ENCODE measurements at places on chromosomes 6 and 20. TPM values are rescaled to one million over a fixed set of nuclear protein-coding genes. Genes with fewer than 3 reads are reported as not detected.

SAMD10 gene
- 2.3 TPM for total RNA-seq

DNA sequence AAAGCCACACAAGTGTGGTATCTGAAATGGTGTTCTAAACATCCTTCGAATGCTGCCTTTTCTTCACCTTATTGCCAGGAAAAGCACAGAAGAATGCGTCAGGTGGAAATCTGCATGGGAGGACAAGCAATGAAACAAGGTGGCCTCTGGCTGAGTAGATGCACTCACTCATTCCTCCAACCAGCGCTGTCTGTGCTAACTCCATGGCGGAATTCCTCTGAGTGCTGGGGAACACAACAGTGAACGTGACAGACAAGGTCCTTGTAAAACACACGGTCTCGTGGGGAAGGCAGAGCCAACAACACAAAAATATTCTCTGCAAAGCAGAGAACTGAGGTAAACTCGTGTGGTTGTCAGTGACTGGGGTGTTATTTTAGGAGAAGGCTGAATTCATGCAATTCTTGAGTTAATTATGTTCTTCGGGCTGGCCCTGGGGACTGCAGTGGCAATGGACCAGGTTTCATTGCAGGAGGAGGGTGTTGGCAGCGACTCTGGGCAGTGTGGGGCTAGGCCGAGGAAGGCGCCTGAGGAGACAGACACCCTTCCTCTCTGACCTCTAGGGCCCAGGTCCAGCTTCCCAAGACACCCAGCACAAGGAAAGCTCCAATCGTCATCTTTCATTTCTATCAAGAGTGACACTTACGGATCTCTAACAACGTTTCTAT, 339.7 kb downstream of the PRKN start:
- H3K27me3 ChIP-seq = no peaks in the 10 kb centered on the region
- no peak overlapping the region for H3K27ac ChIP-seq
- no peaks in the 10 kb centered on the region for H3K36me3 ChIP-seq
- no peak overlapping the region for H3K4me3 ChIP-seq
- H3K4me1 ChIP-seq = no peaks in the 10 kb centered on the region
- DNase-seq = no peak

- DNase-seq = no peak
- no peaks in the 10 kb centered on the region for H3K27me3 ChIP-seq
- no peaks in the 10 kb centered on the region for H3K4me1 ChIP-seq
- H3K36me3 ChIP-seq = no peaks in the 10 kb centered on the region
- H3K4me3 ChIP-seq = no peak overlapping the region
Measured at GRCh38 chr20:60624066-60624465, 628.0 kb upstream of the CDH4 start.

MMUT gene
- total RNA-seq = 13.1 TPM

DNA sequence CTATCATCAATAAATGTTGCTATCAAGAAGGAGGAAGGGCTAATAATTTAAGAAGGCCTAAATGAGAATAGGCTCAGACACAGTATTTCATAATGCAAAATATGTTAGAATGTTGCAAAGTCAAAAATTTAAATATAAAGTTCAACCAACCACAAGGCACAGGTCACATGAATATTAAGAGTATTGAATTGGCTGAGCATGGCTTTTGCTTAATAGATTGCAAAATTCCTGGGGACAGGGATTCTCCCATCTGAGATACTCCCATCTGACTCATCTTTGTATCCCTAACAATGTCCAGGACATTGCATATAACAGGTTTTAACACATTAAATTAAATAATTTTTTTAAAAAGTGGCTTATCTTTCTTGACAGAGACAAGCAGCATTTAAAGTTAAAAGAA, 32.9 kb upstream of the UTRN start:
- no peak for DNase-seq
- no peaks in the 10 kb centered on the region for H3K27me3 ChIP-seq
- H3K36me3 ChIP-seq = no peaks in the 10 kb centered on the region
- no peak overlapping the region for H3K4me3 ChIP-seq
- no peaks in the 10 kb centered on the region for H3K4me1 ChIP-seq

TUBB gene
- 101 TPM for total RNA-seq

GRCh38 chr20:38951611-38952010, 10.5 kb upstream of the DHX35 start:
- H3K4me3 ChIP-seq = no peak overlapping the region
- no peaks in the 10 kb centered on the region for H3K36me3 ChIP-seq
- DNase-seq = no peak

GRCh38 chr6:105364243-105364642, 38.6 kb downstream of the PREP start:
- DNase-seq = no peak
- no peaks in the 10 kb centered on the region for H3K27me3 ChIP-seq
- H3K4me3 ChIP-seq = no peak overlapping the region
- H3K4me1 ChIP-seq = no peaks in the 10 kb centered on the region

CDH4 gene
- total RNA-seq = 0.38 TPM

DNA sequence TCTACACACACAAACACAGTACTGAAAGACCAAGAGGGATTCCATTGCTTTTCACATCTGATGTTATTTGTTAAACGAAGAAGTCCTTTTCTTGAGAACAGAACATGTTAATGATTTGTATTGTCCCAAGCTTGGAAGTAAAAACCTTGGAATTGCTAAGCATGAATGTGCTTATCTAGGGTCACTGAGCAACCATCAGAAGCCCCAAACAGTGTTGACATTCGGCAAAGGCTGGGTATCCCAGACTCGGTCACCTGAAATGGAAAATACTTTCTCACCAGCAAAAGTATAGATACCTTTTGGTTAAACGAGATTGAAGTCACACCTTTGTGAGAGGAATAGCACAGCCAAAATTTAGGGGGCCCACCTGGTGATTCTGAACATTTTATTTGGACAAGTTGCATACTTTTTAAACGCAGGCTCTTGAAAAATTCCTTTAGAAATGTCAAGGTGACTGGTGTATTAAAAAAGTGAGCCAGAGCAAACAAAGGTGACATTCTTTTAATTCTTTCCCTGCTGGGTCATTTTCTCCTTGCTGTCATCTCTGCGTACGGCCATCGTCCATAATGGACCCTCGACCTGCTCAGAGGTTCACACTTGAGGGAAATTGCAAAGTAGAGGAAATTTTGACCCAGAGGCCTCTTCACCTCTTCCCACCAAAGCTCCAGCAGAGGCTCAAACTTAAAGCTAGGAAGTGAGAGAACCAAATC, 95.8 kb upstream of the FOXA2 start:
- no peak overlapping the region for H3K27ac ChIP-seq
- no peaks in the 10 kb centered on the region for H3K36me3 ChIP-seq
- H3K4me1 ChIP-seq = no peaks in the 10 kb centered on the region
- no peak for DNase-seq

HDGFL1 gene
- not detected for total RNA-seq

LY6G5C gene
- total RNA-seq = 2.7 TPM

DNA sequence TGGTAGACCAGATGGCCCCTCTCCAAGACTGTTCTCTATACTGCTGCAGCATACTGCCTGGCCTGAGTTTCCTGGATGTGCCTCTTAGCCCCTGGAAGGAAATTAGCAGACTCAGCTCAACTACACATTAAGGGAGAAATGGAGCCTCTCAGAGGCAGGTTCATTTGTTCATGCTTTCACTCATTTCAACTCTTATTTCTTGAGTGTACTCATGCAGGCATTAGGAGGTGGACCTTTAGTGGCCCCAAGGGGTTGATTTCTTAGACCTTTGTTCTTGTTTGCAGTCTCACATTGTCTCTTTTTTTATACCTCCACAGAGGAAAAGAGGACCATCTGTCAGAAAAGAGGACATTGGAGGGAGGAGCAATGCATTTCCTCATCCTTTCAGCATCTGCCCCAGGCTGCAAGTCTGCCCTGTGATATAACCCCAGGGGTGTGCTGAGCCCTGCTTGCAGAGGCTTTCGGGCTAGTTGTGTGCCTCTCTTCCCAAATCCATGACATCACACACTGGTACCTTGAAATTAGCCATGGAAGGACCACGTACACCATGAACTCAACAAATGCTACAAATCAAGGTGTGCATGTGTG, 456.2 kb downstream of the CD83 start:
- no peak overlapping the region for H3K4me3 ChIP-seq
- H3K36me3 ChIP-seq = no peaks in the 10 kb centered on the region
- no peaks in the 10 kb centered on the region for H3K27me3 ChIP-seq
- no peaks in the 10 kb centered on the region for H3K4me1 ChIP-seq
- no peak for DNase-seq

DNA sequence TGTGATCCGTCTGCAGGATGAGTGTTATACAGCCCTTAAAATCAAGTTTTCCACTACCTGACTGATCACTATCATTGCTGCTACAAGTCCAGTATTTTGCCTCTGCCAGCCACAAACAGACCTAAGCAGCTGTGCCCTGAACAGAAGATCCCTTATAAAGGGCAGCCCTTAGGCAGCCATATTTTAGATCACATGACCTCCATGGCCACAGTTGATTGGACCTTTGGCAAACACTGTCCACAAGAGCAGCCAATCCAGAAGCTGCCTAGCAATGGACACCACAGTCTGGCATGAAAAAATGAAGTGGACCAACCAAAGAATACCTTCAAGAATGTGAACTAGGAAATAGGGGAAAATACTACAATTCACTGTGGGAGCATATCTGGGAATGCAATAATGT, 50.8 kb downstream of the MC3R start:
- H3K27me3 ChIP-seq = no peaks in the 10 kb centered on the region
- no peaks in the 10 kb centered on the region for H3K4me1 ChIP-seq
- H3K4me3 ChIP-seq = no peak overlapping the region
- no peak for DNase-seq

GRCh38 chr6:31791324-31792089, 4.0 kb downstream of the VARS1 start:
- no peaks in the 10 kb centered on the region for H3K27me3 ChIP-seq
- no peak overlapping the region for H3K27ac ChIP-seq
- H3K4me3 ChIP-seq = no peak overlapping the region
- DNase-seq = no peak
- no peaks in the 10 kb centered on the region for H3K36me3 ChIP-seq

TP53TG5 gene
- not detected for total RNA-seq

GRCh38 chr6:80527552-80528052, 421.1 kb downstream of the BCKDHB start:
- no peaks in the 10 kb centered on the region for H3K36me3 ChIP-seq
- no peaks in the 10 kb centered on the region for H3K27me3 ChIP-seq
- H3K27ac ChIP-seq = peak overlapping the region; percentile 48
- peaks cover 6% of the 10 kb centered on the region for H3K4me1 ChIP-seq
- no peak for DNase-seq

- H3K27me3 ChIP-seq = no peaks in the 10 kb centered on the region
- no peaks in the 10 kb centered on the region for H3K4me1 ChIP-seq
- H3K27ac ChIP-seq = no peak overlapping the region
- no peak for DNase-seq
- H3K36me3 ChIP-seq = no peaks in the 10 kb centered on the region
Measured at GRCh38 chr6:128238225-128238624, 282.2 kb downstream of the PTPRK start.

- H3K36me3 ChIP-seq = no peaks in the 10 kb centered on the region
- DNase-seq = no peak
- no peak overlapping the region for H3K4me3 ChIP-seq
- H3K27me3 ChIP-seq = no peaks in the 10 kb centered on the region
- no peaks in the 10 kb centered on the region for H3K4me1 ChIP-seq
- no peak overlapping the region for H3K27ac ChIP-seq
Measured at GRCh38 chr6:151784441-151785214, 22.9 kb upstream of the ESR1 start.

SGK2 gene
- 12.4 TPM for total RNA-seq

DNA sequence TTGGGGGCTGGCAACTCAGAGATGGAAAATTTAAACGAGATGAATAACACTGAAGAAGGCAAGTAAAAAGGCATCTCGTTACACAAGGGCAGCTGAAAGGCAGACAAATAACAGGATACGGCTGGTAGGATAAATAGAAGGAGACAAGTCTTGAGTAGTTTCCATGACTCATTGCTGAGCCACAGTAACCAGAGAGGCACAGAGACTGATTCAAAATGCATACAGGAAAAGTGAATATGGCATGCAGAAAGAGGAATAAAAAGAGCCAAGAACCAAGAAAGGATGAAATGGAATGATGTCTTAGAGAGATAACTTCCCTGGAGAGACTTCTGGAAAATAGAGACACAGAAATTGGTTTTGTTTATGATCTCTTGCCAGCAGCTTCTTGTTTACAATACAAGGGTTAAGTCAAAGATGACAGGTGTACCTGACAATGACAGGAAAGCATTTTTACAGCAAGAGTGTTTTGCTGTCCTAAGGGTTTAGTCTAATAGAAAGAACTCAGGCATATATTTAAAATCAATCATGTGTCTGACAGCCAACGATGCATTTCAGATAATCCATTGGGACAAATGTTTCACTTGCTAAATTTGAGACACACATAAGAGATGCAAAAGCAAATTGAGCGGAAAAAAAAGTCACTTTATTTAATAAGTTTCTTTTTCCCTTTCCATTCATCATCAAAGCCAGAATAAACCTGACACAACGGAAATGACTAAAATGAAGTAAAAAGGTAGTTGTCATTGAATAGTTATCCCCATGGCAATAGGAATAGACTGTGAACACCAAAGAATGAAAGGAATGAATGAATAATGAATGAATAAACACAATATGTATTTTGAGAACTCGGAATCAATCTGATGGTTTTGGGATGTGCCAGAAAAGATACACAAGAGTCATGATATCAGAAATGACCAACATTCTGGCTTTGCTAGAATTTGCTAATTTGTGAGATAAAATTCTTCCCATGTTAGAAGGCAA, 68.0 kb upstream of the KCNQ5 start:
- peaks cover 12% of the 10 kb centered on the region for H3K4me1 ChIP-seq
- H3K27ac ChIP-seq = no peak overlapping the region
- H3K27me3 ChIP-seq = no peaks in the 10 kb centered on the region
- H3K36me3 ChIP-seq = no peaks in the 10 kb centered on the region

ERVFRD-1 gene
- total RNA-seq = 0.09 TPM

TM9SF4 gene
- total RNA-seq = 24.1 TPM
